Activated CD8-positive, alpha-beta memory T cell treated with anti-CD3 and anti-CD28 coated beads for 1 hour (primary cell): ENCODE measurements at places on chromosomes 3 and 15.

DNA sequence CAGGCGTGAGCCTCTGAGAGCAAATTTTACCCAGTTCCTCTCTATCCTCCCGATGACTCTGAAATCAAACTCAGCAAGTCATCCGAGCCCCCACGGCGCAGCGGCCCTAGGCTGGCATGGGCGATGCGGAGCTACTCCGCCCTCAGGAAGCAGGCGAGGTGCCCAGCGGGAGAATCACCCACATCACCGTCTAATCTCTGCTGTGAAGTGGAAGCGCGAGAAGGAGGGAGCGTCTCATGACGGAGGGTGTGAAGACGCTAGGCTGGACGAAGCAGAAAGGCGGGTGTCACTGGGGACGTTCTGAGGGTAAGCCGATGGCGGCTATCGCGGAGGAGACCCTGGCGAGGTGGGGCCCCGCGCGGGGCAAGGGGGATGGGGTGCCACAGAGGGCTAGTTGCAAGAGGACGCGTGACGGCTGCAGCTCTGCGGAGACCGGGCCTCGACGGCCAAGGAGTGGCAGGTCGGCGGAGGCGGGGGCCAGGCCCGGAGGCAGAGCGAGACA lies 9.1 kb upstream of the GNAI2 start:
- DNase-seq: no peak

- no peak for DNase-seq
Measured at GRCh38 chr3:13547591-13548371, 1.1 kb upstream of the FBLN2 start.

DNA sequence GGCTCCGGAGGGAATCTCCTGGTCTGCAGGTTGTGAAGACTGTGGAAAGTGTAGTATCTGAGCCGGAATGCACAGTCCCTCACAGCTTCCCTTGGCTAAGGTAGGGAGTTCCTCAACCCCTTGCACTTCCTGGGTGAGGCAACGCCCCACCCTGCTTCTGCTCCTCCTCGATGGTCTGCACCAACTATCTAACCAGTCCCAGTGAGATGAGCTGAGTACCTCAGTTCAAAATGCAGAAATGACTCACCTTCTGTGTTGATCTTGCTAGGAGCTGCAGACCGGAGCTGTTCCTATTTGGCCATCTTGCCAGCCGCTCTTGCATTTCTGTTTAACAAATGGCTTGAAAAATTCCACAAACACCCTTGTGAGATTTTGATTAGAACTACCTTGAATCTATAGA lies 156.1 kb downstream of the STXBP5L start:
- DNase-seq: no peak

DNA sequence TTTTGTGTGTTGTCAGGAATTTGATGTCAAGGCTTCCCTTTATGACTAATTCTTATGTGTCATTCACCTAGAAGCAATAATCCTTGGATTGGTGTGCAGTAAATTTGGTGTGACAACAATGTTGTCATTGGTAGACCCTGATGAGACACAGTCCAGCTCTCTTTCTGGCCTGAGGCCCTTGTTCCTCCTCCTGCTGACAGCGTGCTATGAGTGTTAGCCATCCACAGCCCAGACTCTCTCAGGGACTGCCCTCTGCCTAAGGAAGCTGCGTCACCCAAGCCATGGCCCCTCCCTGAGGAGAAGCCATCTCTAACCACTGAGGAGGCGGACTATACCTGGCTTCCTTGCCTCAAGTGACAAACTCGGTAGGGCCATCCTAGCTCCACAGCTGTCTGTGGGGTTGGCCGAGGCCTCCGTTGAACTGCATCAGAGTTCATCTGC lies 13.3 kb upstream of the TM4SF1 start:
- no peak for DNase-seq

DNA sequence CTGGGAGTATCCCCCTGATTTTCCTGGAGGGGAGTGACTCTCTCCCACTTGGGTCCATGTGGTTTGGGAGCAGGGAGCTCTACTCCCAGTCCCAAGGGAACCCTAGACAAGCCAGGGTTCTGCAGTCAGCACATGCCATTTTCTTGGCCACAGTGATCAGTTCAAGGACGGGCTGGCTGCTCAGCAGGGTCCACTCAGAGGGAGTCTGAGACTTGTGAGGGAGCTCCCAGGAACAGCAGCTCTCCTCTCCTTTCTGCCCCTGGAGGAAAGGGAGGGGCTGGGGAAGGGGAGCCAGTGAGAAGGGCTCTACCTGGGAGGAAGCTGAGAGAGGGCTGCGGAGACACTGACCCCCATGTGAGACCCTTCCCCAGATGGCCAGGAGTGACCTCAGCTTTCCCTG lies 29.1 kb upstream of the LMCD1 start:
- DNase-seq: no peak
